ENCODE measurements at places on chromosomes 12 and 14. TPM values are rescaled to one million over a fixed set of nuclear protein-coding genes. Genes with fewer than 3 reads are reported as not detected.

RASSF8 gene
- total RNA-seq = 9.4 TPM

USP5 gene
- 39.8 TPM for total RNA-seq

BCL11B gene
- 0.23 TPM for total RNA-seq

DNA sequence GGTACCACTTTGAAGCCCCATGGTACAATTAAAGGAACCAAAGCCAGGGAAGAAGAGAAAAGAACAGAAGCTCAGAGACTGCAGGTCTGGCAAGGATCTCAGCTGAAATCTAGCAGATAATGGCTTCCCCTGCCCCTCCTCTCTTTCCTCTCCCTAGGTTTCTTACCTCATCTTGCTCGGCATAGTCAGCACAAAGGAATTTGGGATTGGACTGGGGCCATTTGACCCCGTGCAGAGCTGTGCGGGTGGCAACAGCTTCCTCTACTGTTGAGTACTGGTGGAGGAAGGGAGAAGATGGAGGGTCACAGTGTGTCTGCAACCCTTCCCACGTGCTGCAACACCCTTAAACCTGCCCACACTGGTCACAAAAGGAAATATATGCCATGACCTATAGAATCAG is 4.7 kb upstream of the CDH24 start:
- peaks cover 7% of the 10 kb centered on the region for H3K4me1 ChIP-seq
- H3K4me3 ChIP-seq = no peak overlapping the region
- H3K27ac ChIP-seq = no peak overlapping the region

- no peaks in the 10 kb centered on the region for H3K27me3 ChIP-seq
- H3K36me3 ChIP-seq = no peaks in the 10 kb centered on the region
- no peak overlapping the region for H3K27ac ChIP-seq
- no peaks in the 10 kb centered on the region for H3K4me1 ChIP-seq
- no peak overlapping the region for H3K4me3 ChIP-seq
Measured at GRCh38 chr12:81249976-81250375, 172.1 kb downstream of the ACSS3 start.

DNA sequence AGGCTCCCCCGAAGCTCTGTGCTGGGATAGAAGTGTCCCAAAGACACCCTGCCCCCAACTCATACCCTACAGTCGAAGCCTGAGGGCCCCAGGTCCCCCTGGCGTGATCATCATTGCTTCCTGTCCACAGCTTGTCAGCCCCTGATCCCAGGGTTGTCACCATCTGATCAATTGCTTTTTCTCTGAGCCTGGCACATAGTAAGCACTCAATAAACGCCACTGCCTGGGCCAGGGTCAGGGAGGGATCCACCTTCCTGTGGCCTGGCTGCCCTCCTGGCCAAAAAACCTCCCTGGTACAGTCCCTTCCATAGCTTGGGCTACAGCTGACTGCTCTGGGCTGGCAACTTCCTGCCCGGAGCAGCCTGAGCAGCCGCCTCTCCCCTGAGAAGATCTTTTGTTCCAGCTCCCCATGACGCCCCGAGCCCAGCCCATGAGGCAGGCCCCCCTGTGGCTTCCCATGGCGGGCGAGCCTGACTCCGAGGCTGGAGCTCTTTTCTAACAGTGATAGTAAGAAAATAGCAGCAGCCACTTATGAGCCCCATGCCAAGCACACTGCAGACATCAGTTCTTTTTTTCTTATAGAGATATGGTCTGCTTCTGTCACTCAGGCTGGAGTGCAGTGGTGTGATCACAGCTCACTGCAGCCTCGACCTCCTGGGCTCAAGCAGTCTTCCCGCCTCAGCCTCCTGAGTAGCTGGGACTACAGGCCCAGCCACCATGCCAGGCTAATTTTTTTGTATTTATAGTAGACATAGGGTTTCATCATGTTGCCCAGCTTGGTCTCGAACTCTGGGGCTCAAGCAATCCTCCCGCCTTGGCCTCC is 6.5 kb downstream of the SH2B3 start:
- H3K4me1 ChIP-seq = peaks cover 36% of the 10 kb centered on the region
- H3K36me3 ChIP-seq = no peaks in the 10 kb centered on the region
- no peak overlapping the region for H3K4me3 ChIP-seq
- no peak for DNase-seq
- peak overlapping the region; percentile 80 for H3K27ac ChIP-seq
- H3K27me3 ChIP-seq = no peaks in the 10 kb centered on the region

DNA sequence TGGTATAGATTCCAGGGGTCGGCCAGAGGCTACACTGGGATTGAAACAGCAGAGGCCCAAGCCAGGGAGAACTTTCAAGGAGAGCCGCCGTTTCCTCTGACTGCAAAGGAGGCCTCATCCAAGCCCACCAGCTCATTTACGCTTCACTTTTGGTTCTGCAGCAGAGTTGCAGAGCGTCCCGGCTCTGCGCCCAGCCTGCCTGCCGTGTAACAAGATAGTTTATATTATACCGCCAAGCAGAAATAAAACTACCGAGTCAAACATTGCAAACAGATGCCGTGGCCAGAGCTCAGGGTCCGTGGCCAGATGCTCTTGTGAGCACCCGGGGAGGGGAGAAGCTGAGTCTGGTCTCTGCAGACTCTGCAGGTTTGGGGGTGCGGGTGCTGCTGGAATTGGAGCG is 60.7 kb upstream of the TBX3 start:
- no peak overlapping the region for H3K27ac ChIP-seq
- DNase-seq = no peak
- H3K36me3 ChIP-seq = no peaks in the 10 kb centered on the region

- DNase-seq = no peak
- H3K27me3 ChIP-seq = no peaks in the 10 kb centered on the region
- H3K36me3 ChIP-seq = peaks cover 35% of the 10 kb centered on the region
- no peak overlapping the region for H3K27ac ChIP-seq
- no peaks in the 10 kb centered on the region for H3K4me1 ChIP-seq
Measured at GRCh38 chr12:70334742-70335141, 31.3 kb upstream of the KCNMB4 start.

DNA sequence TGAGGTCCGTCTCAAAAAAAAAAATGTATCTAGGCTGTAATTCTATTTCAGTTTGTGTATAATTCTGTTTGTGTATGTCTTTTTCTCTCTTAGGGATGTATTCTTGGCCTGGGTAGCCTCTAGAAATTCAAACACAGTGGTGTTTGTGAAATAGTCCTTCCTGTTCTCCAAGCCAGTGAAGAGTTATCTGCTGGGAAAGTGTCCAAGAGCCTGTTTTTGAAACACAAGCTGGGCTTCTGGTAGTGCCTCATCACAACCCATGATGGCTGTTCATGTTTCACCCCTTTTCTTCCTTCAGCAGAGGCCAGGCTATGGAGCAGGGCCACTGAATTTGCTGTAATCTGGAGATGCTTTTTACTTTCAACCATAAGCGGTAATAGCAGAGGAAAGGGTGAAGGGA is 14.7 kb downstream of the METTL3 start:
- DNase-seq = no peak
- peaks cover 48% of the 10 kb centered on the region for H3K36me3 ChIP-seq
- H3K4me1 ChIP-seq = no peaks in the 10 kb centered on the region
- no peaks in the 10 kb centered on the region for H3K27me3 ChIP-seq
- H3K27ac ChIP-seq = no peak overlapping the region

DNA sequence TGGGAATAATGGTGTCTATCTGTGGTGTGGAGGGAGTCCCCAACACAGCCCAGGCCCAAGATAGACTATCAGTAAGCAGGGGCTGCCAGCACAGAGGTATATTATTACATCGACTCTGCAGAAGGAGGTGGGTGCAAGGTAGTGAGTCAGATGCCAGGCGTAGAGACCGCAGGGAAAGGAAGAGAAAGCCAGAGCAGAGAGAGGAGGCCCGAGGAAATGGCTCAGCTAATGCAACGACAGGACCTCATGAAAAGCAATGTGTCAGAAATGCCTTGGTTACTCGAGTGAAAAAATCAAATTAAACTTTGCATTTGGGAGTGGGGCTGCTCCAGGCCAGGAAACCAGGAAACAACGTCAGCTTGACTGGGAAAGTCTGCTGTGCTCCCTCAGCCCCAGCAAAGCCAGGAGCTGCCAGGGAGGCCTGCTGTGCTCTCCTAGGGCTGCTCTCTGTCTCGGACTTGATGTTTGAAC is 173.2 kb downstream of the SUDS3 start:
- H3K4me3 ChIP-seq = no peak overlapping the region
- H3K27me3 ChIP-seq = no peaks in the 10 kb centered on the region
- H3K36me3 ChIP-seq = no peaks in the 10 kb centered on the region
- H3K27ac ChIP-seq = no peak overlapping the region
- DNase-seq = no peak

GRCh38 chr12:92049403-92049802 is 96.2 kb downstream of the BTG1 start:
- H3K4me1 ChIP-seq = no peaks in the 10 kb centered on the region
- no peak overlapping the region for H3K27ac ChIP-seq
- no peaks in the 10 kb centered on the region for H3K36me3 ChIP-seq
- DNase-seq = no peak
- no peak overlapping the region for H3K4me3 ChIP-seq

- no peaks in the 10 kb centered on the region for H3K4me1 ChIP-seq
- H3K27ac ChIP-seq = no peak overlapping the region
- no peaks in the 10 kb centered on the region for H3K27me3 ChIP-seq
- no peak for DNase-seq
- no peaks in the 10 kb centered on the region for H3K36me3 ChIP-seq
Measured at GRCh38 chr14:24928386-24928900, 121.5 kb downstream of the STXBP6 start.

- H3K27me3 ChIP-seq = no peaks in the 10 kb centered on the region
- H3K4me1 ChIP-seq = peaks cover 6% of the 10 kb centered on the region
- no peak overlapping the region for H3K4me3 ChIP-seq
- no peak overlapping the region for H3K27ac ChIP-seq
Measured at GRCh38 chr14:94401083-94401482, 12.7 kb upstream of the SERPINA1 start.

GRCh38 chr14:86357119-86357518 is 827.2 kb downstream of the FLRT2 start:
- no peaks in the 10 kb centered on the region for H3K36me3 ChIP-seq
- H3K4me3 ChIP-seq = no peak overlapping the region
- H3K4me1 ChIP-seq = no peaks in the 10 kb centered on the region
- H3K27me3 ChIP-seq = no peaks in the 10 kb centered on the region
- no peak overlapping the region for H3K27ac ChIP-seq

Measured in liver (tissue), 10 donors.